ENCODE measurements at places on chromosomes 1 and 21.

GRCh38 chr1:77230051-77230450 lies 10.8 kb upstream of the PIGK start:
- no peak for DNase-seq

- DNase-seq, result no peak
Observed at GRCh38 chr1:159957824-159958268, 3.8 kb upstream of the SLAMF9 start.

- no peak for DNase-seq
Observed at GRCh38 chr1:212256369-212256768, 28.8 kb upstream of the PPP2R5A start.

GRCh38 chr21:30463713-30464112 lies 16.5 kb downstream of the KRTAP19-1 start:
- no peak for DNase-seq

GRCh38 chr1:58908561-58909560 lies 125.0 kb upstream of the JUN start:
- DNase-seq, result no peak

- DNase-seq, result no peak
Observed at GRCh38 chr1:211472724-211473123, 19.2 kb downstream of the RD3 start.

GRCh38 chr1:203364094-203364801 lies 13.3 kb upstream of the FMOD start:
- DNase-seq, result no peak

GRCh38 chr1:10530281-10530740 lies 55.6 kb downstream of the PEX14 start:
- DNase-seq, result no peak

- no peak for DNase-seq
Observed at GRCh38 chr1:227032396-227032795, 92.3 kb downstream of the COQ8A start.

DNA sequence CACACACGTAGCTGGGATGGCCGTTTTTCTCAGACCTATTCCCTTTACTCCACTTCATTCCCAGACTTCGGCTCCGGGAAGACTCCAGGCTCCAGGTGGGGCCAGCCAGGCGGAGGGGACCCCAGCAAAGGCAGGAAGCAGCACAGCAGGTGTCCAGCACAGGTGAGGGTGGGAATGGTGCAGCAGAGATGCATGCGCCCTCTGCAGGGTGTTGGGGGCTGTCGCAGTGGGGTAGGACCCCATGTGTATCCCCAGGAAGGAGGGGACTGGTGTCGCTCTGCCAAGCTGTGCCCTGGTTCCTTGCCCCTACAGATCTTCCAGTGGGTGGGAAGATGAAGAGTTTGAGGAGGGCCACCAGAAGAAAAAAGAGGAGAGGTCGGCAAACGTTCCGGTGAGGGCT lies 5.3 kb downstream of the TTC24 start:
- no peak for DNase-seq

DNA sequence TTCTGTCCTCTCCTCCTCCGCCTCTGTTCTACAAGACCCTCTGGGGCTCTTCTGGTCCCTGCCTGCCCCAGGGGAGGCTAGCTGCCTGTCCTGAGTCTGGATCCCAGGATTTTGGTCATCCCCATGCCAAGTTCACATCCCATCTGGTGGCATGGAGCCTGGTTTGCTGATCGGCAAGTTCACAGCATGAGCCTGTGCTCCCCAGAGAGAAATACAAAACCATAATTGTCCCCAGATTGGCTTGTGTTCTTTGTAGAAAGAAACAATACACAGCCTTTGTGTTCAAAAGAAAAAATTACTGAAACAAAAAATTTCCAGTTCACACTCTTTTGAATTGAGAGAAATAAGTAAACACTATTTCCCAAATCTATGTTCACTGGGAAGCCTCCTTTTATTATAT lies 149.4 kb upstream of the ZC3H12A start:
- no peak for DNase-seq

GRCh38 chr1:67431869-67432578 lies 1.8 kb upstream of the SERBP1 start:
- DNase-seq, result no peak

GRCh38 chr1:182833271-182833670 lies 5.9 kb upstream of the DHX9 start:
- no peak for DNase-seq

GRCh38 chr1:197671140-197671539 lies 104.1 kb downstream of the DENND1B start:
- DNase-seq, result no peak

DNA sequence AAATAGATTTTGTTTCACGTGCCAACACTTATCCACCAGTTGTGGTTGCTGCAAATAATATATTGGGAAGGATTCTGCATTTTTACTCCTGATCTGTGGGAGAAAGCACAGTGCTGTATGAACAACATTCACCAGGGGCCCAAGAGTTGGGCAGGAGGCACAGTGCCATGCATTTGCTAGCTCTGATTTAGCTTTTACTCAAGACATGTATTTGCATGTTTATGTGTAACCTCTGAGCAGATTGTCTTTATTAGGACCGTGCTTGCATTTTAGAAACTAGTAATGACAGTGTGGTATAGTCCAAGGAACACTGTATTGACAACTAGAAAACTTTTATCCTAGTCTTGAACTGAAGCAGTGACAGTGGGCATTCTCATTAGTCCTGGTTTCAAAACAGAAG lies 133.9 kb upstream of the B3GALT2 start:
- DNase-seq, result no peak

DNA sequence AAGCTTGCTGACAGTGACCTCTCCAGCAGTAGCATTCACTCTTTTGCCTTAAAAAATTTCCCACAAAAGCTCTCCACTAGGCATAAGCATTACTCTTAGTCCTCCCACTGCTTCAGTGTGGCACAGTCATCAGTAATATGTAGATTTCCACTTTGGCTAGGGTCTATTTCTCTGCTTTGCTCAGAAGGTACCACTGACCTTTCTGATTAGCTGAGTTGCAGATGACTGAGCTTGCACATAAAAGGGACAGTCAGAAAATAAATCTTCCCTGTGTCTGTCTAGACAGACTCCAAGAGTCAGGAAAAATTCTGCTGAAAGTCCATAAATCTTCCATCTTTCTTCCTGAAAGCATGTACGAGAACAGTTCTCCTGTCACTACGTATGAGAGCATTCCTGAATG lies 56.6 kb upstream of the APP start:
- DNase-seq, result no peak

DNA sequence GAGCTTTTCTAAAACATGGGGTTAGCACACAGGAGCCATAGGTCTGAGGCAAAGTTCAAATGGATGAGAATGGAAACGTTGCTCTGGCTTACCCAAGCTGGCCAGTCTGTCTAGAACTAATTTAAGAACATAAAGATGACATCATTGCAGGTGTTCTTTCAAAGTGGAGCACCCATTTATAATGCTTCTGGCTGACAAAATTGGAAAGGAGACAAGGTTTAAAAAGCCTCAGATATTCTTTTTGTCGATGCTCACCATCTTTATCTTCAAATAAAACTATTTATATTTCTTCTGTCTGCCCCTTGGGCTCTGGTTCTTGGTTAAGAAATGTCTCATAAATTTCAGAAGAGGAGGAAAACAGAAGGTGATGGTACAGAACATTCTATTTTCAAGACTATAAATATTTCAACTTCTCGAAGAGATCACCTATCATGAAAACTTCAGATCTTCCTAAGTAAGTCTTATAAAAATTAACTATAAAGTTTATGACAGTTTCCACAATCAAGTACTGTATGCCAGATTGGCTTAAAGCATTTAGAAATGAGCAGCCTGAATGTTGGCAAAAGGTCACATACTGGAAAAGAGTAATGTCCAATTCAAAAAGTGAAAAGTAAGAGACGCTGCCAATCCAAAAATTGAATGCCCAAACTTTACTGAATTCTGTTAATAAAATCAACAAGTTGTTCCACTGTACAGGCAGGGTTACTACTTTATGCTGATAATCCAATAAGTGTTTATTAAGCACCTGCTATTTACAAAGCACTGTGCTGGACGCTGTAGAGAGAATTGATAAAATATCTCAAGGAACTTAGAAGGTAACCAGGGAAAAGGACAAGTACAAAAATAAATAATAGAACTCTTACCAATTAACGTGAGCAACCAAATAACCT lies 92.0 kb downstream of the ETS2 start:
- DNase-seq, result no peak

DNA sequence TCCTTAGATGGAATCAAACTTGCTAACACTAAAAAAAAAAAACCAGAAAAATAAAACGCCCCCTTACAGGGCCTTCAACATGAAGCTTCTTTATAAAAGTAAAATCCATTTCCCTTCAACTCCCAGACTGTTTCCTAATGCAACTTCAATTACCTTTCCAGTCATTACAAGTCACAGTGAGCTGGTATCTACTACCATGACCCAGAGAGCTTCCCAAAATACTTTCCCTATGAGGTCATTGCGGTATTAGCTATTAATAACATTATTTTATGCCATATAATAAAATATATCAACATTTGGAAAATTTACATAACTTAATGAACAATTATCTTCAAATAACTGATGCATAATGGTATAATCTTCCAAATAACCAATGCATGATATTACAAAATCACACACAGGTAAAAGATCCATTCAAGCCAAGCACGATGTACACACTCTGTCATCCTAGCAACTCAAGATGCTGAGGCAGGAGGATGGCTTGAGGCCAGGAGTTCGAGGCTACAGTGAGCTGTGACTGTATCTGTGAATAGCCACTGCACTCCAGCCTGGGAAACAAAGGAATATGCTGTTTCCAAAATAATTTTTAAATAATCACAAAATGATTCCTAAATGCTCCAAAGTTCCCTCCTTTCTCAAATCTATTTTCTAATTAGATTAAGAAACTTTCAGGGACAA lies 24.1 kb downstream of the EIF4G3 start:
- no peak for DNase-seq

- DNase-seq, result no peak
Observed at GRCh38 chr1:2397007-2397679, 5.5 kb downstream of the RER1 start.

- DNase-seq, result no peak
Observed at GRCh38 chr1:58718435-58718834, 18.6 kb upstream of the MYSM1 start.

All from activated T-cell treated with anti-CD3 and anti-CD28 coated beads, Interleukin-2, amount 50 U/mL, for 4 hours (primary cell).